ENCODE measurements at places on chromosomes 11 and 22.

DNA sequence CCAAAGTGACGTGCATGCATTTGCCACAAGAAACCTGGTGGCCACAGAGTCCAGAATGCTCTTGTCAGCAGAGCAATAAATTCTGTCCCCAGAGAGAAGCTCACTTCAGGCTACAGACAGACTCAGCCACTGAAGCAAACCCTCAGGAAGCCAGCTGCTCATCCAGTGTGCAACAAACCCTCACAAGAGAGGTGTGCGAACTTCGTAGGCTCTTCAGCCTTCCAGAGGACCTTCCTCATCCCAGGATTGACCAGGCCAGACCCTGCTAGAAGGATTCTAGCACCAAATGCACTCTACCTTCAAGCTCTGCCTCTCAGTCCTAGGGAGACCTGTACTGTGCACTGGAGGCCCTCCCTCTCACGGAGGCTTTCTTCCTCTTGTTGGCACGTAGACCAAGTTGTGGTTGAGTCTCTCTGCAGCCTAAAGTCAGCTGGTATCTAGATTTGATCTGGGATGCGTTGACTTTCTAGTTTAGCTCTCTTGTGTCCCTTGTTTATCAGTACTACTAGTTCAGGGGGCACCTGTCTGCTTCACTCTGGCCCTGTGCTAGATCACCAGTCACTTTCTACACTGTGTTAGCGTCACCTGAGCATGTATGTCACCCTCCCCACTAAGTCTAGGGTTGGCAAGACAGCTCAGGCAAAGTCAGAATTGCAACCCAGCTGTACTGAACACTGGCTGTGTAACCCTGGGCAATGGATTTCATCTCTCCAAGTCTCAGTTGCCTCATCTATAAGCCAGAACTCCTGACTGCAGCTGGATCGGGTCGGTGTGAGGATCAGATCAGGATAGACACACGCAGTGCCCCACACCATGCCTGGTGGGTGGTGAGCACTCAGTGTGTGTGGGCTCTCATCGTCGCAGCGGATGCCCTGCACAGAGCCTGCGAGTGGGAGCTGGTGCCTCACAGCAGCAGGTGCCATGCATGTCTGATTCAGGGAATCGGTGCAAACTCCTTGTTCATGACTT is 22.1 kb upstream of the TMPRSS13 start:
- DNase-seq = no peak

GRCh38 chr22:49406047-49406650 is 421.5 kb downstream of the BRD1 start:
- no peak for DNase-seq

GRCh38 chr22:47341464-47341863 is 579.0 kb downstream of the TBC1D22A start:
- no peak for DNase-seq

DNA sequence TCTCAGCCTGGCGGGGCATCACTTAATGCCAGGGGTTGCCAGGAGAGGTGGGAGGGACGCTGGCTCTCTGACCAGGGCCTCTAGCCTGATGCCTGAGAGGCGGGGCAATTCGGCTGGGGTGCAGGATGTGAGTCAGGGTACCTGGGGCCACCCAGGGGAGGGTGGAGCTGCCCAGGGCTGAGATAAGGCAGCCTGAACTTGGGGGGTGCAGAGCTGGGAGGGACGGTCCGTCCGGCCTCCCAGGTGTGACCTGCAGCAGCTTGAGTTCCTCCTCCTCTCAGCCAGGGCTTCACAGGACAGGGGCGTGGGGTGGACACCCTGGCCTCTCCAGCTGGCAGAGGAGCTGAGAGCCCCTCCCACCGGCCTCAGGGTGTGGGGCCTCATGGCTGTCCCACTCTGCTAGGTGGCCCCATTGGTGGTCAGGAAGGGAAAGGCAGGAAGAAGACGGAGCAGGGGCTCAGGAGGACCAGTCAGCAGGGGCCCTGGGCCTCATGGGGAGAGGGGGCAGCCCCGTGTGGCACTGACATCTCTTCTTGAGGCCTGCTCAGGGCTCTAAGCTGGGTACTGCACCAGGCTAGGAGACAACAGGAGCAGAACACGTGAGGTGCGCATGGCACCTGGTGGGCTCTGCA is 942 bp upstream of the RPS6KA4 start:
- no peak for DNase-seq

GRCh38 chr11:331358-332060 is 10.8 kb upstream of the IFITM3 start:
- DNase-seq = no peak

DNA sequence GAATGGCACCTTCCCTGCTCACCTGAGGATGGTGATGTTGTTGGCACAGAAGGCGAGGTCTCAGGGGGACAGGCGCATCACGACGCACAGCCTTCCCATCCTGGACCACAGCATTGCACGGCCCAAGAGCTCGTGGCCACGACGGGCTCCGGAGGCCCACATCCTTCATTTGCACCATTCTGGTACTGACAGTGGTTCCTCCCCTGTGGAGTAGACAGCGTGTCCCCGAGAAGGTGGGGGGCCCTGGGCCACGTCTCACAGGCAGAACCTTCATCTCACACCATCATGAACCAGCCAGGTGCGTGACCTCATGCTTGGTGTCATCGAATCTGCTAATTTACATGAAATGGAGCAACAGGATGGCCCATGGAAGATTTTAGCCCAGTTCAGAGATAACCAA is 180.0 kb downstream of the CTTN start:
- no peak for DNase-seq

- DNase-seq = no peak
Observed at GRCh38 chr11:74566146-74566960, 26.0 kb upstream of the POLD3 start.

GRCh38 chr22:25076336-25076735 is 123.3 kb upstream of the CRYBB3 start:
- DNase-seq = no peak

DNA sequence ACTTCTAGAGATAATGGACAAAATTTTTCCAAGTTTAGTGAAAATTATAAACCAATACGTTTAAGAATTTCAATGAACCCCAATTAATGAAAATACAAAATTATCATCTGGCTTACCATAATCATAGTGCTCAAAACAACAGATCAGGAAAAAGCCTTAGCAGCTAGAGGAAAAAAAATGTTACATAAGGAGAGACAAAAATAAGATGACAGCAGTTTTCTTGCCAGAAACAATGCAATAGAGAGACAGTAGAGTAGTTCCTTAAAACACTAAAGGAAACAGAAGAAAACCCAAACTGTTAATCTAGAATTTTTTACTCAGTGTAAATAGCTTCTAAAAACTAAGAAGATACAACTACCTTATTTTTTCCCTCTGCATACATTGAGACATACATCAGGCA is 341.7 kb upstream of the CHORDC1 start:
- DNase-seq = no peak

GRCh38 chr11:88292171-88292843 is 45.2 kb downstream of the CTSC start:
- DNase-seq = no peak

DNA sequence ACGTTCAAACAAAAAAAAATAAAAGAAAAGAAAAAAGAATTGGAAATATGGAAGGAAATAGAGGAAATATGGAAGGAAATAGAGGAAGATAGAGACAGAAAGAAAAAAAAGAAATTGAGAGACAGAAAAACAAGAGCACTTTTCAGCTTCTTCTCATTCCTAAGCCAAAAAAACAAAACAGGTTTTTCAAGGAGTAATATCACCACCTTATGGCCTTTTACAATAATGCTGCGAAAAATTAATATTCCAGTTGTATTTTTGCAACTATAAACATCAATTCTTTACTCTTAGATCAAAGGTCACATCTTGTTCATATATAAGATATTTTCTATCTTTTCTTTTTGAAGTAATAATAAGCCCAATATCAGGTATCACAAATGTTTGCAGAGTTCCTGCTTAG is 328.3 kb downstream of the FAT3 start:
- no peak for DNase-seq

DNA sequence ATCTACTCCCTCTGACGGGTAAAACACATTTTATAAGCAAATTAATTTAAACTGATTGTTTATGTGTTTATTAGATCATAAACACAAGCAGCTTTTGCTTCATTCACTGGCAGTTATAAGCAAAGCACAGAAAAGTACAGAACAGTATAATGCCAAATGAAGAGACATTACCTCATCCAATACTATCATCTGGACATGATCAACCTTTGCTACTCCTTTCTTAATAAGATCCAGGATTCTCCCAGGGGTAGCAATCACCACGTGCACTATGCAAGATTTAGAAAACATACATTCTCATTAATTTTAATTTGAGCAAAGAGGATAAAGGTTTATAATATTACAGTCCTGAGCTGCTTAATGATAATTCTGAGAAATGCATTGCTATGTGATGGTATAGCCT is 27.9 kb downstream of the DDX6 start:
- no peak for DNase-seq

DNA sequence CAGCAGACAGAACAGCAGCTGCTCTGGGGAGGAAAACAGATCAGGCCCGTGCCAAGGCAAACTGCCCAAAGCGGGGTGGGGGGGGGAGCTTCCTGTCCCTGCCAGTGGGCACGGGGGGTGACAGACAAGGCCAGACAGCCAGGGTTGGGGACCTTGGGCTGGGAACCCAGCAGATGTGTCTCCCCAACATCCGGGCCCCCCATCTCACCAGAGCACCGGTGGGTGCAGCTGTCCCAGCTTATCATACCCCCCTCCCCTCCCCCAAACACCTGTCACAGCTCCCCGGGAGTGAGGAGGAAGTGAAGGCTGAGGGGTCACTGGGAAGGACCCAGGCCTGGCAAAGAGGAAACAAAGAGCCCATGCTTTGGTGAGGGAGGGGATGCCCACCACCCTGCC is 1.3 kb downstream of the PPP1R14B start:
- no peak for DNase-seq

- no peak for DNase-seq
Observed at GRCh38 chr11:108916935-108917334, 252.1 kb downstream of the DDX10 start.

GRCh38 chr11:44017443-44018126 is 30.2 kb upstream of the ACCSL start:
- DNase-seq = no peak

GRCh38 chr11:75706260-75706729 is 11.3 kb upstream of the MOGAT2 start:
- DNase-seq = peak; percentile 51

- DNase-seq = no peak
Observed at GRCh38 chr11:47296045-47296444, 26.1 kb downstream of the MADD start.

DNA sequence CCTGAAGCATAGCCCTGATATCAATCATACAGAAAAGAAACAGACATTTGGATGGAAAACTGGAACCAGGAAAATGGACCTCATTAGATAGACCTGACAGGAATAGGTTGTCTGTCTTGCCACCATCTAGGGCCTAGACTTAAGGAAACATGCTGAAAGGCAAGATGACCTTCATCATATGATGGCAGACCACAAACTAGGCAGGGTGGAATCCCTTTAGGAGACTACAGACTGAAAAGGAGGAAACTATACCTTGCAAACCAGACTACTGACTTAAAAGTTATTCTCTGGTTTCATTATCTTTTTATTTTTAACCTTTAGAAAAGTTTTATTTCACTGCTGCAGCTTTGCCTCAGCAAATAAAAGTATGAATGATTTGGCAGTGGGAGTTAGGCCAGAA is 20.3 kb downstream of the SBF2 start:
- no peak for DNase-seq

All from NCI-H1048 (cell line).